ENCODE measurements at places on chromosomes 2 and 18.

- DNase-seq: peak; percentile 54
Measured at GRCh38 chr2:64021578-64021977, 2.4 kb upstream of the VPS54 start.

DNA sequence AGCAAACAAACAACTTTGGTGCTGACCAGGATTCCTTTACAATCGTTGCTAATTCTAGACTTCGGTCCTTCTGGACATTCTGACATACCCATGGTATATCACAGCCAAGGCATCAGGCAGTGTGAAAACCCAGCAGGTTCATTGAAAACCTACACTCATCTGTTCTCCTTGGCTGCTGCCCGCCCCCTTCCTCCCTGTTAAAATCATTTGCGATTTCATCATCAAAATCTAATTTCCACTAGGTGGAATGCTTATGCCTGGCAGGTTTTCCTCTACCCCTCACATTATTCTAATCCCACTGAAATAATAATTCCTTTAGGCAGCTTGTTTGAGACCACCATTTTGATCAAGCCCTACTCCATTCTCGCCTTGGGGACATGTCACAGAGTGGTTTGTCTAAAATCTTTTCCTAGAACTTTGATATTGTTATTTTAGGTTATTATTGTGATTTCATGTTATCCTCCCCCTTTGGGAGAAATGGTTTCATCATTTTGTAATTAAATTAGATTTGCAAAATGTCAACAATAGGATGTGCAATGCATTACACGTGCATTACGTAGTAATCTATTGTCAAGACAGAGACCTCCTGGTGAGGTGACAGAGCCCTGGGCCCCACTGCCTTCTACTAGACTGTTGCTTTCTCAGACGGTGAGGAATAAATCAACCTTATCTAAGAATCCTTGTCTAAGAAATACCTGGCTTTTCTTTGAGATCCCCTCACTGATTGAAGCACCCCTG lies 31.0 kb upstream of the ASPRV1 start:
- DNase-seq: no peak

DNA sequence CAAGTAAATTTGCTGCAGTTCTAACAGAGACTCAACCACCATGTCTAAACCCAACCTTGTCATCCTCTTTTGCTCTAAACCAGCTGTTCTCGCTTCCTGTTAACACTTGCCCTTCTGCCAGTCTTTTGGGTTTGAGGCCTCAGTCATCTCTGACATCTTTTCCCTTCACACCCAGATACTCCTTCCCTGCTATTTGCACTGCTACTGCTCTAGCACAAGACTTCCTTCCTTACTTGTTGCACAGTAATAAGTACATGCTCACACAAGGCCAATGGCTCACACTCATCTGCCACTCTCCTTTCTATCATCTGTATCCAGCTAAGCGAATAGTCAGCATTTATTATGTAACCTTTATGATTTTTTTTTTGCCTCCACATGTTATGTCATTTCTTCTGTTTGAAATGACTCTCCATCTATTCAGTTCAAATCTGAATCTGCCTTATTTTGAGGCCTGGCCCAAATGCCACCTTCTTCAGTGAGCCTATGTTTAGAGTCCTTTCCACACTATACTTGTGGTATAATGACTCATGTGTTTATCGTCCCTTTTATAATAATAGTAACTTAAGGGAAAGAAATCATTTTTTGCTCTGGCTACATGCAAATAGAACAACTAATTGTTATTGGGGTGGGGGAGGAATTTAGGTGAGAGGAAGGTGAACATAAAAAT lies 22.5 kb upstream of the CDKL4 start:
- DNase-seq: peak; percentile 8

GRCh38 chr2:21642647-21643046 lies 518.9 kb downstream of the TDRD15 start:
- DNase-seq: no peak

DNA sequence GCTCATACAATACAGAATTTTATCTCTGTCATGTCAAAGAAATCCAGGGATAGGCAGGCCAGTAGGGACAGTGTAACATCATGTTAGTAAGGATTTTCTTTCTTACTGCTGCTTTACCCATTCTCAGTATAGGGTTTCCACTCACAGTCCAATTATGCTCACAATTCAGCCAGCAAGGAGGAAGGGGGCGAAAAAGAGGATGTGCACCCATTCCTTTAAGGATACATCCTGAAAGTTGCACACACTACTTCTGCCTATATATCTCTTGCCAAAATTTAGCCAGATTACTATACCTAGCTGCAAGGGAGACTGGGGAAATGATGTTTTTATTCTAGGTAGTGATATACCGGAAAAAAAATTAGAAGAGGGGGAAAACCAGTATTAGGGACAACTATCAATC lies 66.1 kb downstream of the BAZ2B start:
- DNase-seq: peak; percentile 23

DNA sequence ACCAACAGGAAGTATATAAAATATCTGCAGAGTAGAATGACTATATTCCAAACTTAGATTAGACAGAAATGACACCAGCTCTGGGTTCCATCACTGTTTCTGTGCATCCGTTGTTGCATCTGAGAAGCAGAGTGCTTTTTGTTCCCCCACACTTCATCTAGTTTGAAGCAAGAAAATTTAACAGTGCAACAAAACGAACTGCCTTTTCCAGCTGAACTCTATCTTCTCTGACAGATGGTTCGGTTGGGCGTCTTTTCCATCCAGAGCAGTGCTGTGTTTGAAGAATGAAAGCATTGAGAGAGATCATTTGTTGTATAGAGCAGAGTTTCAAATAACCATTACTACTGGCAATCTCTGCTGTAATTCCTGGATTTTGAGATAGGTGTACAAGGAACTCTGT lies 757.5 kb downstream of the DPP10 start:
- no peak for DNase-seq

- peak; percentile 12 for DNase-seq
Measured at GRCh38 chr2:182240862-182241371, 185.9 kb downstream of the PDE1A start.

DNA sequence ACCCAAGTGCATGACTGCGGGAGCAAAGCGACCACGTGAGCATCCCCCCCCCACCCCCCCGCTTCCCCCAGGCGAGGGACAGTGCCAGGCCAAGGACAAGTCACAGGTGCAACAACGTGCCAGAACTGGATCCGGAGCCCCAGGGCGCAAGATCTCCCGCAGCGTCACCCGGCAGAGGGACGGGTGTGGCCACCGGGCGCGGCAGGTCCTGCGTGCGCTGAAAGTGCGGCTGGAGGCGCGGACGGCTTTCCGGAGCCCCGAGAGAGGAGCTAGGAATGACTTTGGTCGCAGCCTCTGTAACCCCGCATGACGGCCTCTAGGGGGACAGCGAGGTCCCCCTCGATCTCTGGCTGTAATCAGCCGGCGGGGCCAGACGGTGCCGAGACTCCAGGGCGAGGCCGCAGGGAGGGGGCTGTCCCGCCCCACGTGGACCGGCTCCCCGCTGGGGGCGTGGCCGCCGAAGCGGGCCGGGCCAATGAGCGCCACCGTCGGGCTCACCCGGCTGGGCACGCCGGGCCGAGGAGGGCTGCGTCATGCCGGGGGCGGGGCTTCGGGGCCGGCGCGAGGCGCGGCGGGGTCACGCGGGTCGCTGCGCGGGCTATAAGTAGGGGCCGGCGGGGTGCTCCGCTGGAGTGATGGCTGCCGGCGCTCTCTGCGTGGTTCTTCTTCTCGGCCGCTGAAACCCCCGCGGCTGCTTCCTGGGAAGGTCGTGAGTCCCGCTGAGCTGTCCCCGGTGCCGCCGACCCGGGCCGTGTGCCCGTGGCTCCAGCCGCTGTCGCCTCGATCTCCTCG lies at the start of gene SLC20A1:
Gene SLC20A1 (plus strand): TSS at position 630 of the 792 bp plus-strand sequence. CDS start 890 bp downstream, outside the sequence.
- DNase-seq: peak; percentile 99

DNA sequence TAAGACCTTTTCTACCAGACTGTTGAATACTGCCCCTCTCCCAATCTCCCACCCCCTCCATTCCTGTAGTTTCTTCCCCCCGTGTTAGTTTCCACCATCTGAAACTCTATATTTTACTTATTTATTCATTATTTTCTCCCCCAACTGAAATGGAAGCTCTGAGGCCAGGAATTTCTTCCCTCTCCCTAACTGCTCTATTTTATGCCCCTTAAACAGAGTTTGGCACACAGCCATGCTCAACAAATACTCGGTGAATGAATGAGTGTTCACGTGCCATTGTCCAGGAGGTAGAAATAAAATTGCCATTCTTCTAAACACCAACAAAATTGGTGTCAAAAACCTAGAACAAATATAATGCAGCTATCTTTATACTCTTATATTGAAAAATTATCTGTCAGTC lies 5.6 kb downstream of the ITGB1BP1 start:
- DNase-seq: no peak

DNA sequence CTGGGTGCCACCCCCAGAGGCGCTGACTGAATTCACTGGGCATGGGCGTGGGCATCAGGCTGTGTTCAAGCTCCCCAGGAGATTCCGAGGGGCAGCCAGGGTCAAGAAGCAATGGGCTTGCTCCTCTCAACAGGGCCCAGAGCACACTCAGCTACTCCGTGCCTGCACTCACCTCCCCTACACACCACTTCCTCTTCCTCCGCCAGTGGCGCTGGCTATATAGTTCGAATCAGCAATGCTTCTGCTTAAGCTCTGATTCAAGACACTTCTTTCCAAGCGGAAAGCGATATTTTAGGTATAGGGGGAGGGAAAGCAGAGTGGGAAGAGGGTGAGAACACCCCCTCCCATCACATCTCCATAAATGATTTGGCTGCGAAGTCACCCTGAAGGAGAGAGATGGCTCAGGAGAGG lies 42.1 kb downstream of the CRACDL start:
- DNase-seq: no peak

DNA sequence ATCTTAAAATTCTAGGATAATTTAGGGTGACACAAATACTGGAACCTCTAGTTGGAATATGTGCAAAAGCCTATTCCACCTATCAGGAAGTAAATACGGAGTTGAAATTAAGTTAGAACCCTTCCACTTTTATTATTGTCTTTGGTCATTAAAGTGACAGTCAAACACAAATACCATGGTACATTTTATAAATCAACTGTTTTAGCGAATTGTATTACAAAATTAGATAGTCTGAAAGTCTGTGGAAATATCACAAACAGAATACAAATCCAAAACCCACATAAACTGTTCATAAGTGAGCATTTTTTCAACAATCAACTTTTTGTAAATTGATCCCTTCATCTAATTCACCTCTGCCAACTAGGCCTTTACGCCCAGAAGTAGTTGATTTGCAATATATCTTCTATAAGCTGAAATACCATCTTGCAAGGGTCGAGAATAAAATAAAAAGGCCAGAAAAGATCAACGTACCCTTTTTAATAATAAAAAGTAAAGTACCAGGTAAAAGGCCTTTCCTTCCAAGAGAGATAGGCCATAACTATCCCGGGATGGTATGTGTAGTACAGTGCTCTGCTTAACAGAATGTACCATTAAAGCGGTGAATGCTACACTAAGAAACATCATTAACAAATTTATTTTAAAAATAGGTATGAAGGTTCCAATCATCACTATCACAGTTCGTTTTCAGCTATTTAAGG lies 1.3 kb downstream of the USP34 start:
- DNase-seq: no peak

DNA sequence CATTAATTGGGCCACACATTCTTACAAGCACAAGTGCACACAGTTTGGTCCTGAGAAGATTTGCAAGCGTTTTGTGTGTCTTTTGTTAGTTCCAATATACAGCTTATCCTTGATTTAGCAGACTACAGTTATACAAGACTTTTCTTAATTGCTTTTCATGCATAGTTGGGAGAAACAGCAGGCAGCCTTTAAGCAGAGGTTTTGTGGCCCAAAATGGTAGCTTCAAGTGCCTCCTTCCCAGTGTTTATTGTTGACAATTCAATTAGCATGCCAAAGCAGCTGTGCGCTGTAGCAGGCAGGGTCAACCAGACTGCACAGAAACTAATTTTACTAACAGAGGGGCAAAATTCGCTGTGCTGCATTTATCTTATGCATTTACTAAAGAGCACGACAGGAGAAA lies 47.5 kb downstream of the FRZB start:
- no peak for DNase-seq

DNA sequence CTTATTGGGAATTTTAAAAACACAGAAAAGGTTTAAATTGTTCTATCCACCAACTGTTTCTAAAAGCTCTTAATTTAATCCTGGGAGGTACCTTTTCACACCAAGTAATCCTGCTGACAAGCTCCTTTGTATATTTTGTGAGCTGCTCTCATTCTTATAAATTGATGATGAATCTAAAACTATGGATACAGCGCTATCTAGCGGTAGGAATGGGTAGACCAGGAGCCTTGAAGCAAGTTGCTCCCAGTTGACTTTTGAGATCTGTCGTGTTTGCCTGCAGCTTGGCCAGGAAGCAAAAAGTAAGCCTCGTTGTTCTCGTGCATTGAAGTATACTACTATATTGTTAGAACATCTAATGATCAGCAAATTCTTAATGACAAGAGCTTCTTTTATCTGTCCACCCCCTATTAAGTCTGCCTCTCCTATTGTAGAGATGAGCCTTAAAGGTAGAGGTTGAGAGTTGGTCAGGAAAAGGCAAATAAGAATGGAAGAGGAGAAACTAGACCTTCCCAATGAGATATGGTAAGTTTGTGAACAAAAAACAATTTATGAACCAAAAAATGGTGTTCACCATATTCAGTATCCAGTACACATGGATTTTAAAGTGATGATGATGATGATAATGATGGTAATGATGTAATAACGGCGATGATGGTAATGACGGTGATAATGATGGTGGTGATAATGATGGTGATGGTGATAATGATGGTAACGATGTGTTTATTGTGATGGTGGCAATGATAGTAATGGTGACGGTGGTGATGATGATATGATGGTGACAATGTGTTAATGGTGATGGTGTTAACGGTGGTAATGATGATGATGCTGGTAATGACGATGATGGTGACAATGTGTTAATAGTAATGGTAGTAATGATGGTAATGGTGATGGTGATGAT lies 212.1 kb upstream of the NCKAP5 start:
- peak; percentile 34 for DNase-seq

- DNase-seq: peak; percentile 66
Measured at GRCh38 chr2:184597571-184597991, 748 bp upstream of the ZNF804A start.

- no peak for DNase-seq
Measured at GRCh38 chr2:152606081-152606480, 111.2 kb downstream of the PRPF40A start.

GRCh38 chr2:11532416-11533055 lies 1.3 kb upstream of the GREB1 start:
- DNase-seq: no peak

DNA sequence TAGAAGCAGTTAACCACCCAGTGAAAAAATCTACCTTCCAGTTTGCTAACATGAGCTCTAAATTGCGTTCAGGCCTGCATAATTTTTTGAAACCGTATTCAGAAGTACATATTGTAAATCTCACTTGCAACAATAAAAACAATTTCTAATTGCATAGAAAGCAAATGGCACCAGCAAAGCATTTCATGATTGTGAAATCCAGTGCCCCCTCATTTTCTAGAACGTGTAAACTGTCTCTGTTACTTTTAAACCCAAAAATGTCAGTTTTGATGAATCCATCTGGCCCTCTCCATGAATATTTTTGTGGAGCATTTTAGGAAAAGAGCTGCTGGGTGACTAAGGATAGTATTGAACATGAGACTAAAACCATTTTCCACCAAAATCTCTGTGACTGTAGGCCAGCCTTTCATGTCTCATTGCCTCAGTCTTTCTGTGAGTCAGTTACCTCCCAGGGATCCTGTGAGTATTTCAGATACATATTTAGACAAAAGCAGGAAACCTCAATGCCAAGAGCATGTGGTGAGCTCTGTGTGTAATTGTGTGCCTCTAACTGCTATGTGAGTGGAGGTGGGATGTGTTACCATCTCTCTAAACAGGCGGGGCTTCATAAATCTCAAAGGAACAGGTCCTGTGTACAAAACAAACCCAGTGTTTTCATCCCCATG lies 477.8 kb upstream of the DCC start:
- DNase-seq: no peak

All from suppressor macrophage treated with lipopolysaccharide for 4 hours (primary cell).